Lung microvascular endothelial cell (primary cell): ENCODE measurements at places on chromosomes 4 and X. TPM values are rescaled to one million over a fixed set of nuclear protein-coding genes. Genes with fewer than 3 reads are reported as not detected.

STARD8 gene
- 16.8 and 33.3 TPM in 2 replicates for total RNA-seq

FAM184B gene
- total RNA-seq: not detected in 2 replicates

TRIM61 gene
- not detected in 2 replicates for total RNA-seq

LRP2BP gene
- 0.44 and 0.79 TPM in 2 replicates for total RNA-seq

PSAPL1 gene
- total RNA-seq: not detected in 2 replicates

MAML3 gene
- total RNA-seq: 4.0 and 4.8 TPM in 2 replicates

FAM9A gene
- not detected in 2 replicates for total RNA-seq

UBA1 gene
- 79.8 and 94.8 TPM in 2 replicates for total RNA-seq

TSPAN5 gene
- 74.3 and 83.9 TPM in 2 replicates for total RNA-seq

JAKMIP1 gene
- not detected in 2 replicates for total RNA-seq

TEX13B gene
- total RNA-seq: not detected in 2 replicates

DNAJB14 gene
- 29.6 and 76.6 TPM in 2 replicates for total RNA-seq

FAM53A gene
- total RNA-seq: 1.1 and 1.4 TPM in 2 replicates

TMEM31 gene
- total RNA-seq: 0.22 TPM in 1 of 2 replicates, not detected in the other

SMIM10L2A gene
- total RNA-seq: 0.40 and 0.65 TPM in 2 replicates

EFNB1 gene
- total RNA-seq: 4.6 and 28.8 TPM in 2 replicates

ADGRL3 gene
- total RNA-seq: 0.87 and 1.6 TPM in 2 replicates

SLC9A7 gene
- 6.8 and 9.3 TPM in 2 replicates for total RNA-seq

TREX2 gene
- 4.4 and 7.7 TPM in 2 replicates for total RNA-seq

RAI2 gene
- 1.1 and 3.4 TPM in 2 replicates for total RNA-seq
